ENCODE measurements at places on chromosomes 13 and 19.

DNA sequence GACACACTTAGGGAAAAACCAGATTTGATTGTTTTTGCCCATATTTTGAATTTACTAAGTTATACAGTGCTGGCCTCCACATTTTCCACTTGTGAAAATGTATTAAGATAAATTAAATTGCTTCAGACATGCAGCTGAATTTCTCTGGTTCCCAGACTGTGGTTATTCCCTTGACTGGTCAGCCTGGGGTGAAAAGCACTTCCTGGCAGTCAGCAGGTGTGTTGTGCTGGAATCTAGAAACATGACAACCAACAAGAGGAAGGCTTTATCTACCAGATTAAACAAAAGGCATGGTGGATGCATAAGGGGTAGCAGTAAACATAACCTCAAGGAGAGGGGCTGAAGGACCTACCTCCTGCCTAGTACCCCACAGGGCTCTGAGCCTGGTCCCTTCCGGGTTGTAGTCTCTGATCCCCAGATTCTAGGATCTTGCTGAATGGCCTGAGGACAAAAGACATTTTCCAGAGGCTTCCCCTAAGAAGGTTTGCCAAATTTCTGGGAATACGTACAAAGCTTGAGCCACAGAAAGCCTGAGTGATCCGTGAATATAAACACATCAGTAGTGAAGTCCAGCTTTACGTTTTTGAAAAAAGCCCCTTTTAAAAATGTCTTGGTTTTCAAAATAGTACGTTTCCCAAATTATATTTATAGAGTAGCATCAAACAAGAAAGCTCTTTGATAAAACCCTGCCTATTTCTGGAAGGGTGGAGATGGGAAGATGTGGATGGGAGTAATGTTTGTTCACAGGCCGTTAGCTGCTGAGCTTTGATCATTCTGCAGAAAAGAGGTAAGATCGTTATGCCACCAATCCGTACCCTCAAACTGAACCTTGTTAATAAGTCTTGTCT is 133.4 kb downstream of the LACC1 start:
- no peak for DNase-seq

DNA sequence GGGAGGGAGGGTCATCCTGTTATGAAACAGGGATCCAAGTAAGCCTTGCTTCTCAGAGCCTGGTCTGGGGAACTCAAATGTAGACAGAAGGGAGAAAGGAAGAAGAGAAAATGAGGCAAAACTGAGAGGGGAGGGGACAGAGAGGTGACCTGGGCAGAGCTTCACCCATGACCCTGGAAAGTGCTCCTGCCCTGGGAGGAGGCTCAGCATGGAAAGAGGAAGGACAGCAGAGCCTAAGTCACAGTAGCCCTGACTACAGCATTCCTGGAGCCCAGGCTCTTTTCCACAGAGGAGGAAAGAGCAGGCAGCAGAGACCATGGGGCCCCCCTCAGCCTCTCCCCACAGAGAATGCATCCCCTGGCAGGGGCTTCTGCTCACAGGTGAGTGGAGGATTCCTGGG is at the start of gene CEACAM3:
TSS of gene CEACAM3 (plus strand) at position 226 of the 400 bp plus-strand sequence. CDS start at position 317, 91 bp downstream.
- no peak for DNase-seq

- DNase-seq = no peak
These were observed 58.7 kb upstream of the NBEA start for GRCh38 chr13:34883396-34883795.

GRCh38 chr19:10655457-10656312 is 1.5 kb downstream of the ILF3 start:
- peak; percentile 67 for DNase-seq

DNA sequence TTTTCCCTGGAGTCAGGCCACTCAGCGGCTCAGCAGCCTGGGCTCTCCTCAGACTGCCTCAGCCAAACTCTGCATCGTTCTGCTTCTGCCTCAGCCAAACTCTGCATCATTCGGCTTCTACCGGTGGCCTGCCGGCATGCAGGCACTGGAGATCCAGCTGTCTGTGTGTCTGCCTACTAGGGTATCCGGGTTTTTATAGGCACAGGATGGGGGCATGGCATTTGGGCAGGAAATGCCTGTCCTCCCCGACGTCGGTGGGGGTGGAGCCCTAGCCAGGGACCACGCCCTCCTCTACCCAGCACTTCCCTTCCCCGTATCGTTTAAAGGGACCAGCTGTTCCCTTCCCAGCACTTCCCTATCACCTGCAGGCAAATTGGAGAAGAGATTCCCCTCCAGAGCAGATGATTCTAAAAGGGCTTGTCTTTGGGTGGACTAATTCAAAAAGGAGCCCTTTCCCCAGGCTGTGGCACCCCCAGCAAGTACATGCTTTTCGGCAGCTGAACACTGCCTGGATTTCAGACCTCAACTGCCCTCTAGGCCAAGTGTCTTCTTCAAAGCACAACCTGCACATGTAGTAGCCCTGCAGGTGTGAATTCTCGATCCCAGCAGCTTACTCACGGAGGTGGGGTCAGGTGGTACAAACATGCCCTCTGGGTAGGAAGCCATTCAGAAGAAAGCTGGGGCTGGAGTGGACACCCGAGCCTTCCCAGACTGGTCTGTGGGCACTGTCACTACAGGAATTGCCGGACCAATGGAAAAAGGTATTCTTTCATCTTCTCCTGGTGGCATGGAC is 25.4 kb upstream of the GPR12 start:
- DNase-seq = no peak

DNA sequence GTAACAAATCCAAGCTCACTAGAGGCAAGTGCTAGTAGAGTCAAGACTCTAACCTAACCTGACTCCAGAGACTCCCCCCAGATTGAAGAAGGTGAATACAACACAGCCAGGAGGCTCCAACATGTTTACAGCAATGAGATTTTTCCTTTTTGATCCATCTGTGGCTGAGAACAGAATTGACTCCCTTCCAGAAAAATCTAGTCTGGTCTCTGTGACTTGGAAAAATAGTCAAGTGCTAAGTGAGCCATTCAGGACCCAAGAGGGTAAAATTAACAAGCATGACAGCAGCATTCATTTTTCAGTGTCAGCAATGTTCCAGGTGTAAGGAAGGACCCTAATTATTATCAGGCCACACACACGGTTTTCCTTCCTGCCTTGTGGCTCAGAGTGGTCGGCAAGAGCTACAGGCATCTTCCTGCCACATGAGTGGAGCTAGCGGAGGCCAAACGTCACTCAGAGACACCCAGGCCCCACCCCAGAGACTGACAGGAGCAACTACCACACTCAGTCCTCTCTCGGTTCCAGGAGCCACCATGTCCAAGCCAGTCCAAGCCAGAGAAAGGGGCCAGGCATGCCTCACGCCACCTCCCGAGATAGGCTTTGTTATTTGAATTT is 395.1 kb downstream of the FOXO1 start:
- DNase-seq = no peak

DNA sequence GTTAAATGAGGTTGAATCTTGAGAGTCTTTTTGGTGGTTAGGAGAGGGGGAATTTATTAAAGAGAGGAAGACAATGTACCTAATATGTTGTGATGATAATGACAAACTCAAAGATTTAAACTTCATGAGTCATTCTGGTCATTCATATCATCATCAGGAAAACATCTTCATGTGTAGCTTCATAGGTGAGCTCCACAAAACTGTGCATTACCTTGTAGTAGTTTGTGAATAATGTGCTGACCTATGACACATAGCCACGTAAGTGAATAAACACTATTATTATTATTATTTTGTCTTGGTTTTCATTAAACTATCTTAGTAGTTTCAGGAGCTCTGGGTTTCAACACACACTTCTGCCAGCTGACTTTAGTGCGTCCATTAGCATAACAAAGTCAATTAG is 997 bp upstream of the GPC6 start:
- DNase-seq = no peak

DNA sequence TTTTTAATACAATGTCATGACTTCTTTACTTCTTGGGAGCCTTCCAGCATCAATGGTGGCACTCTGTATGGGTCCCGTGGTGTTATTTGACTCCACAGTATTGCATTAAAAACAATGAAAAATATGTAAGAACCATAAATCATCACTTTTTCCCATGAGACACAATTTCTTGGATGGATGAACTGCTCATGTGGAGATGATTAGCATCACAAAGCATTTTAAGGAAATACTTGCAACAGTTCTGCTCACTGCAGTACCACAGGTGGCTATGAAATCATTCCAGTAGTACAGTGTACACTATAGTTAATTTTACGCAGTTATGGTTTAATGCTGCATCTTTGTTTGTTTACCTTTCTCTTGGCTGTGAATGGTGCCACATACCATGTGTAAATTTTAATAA is 37.2 kb upstream of the C1QTNF9B start:
- DNase-seq = no peak

- peak; percentile 52 for DNase-seq
These were observed 9.9 kb upstream of the ACSBG2 start for GRCh38 chr19:6125571-6125989.

- DNase-seq = no peak
These were observed 136.3 kb upstream of the UFM1 start for GRCh38 chr13:38213314-38213713.

DNA sequence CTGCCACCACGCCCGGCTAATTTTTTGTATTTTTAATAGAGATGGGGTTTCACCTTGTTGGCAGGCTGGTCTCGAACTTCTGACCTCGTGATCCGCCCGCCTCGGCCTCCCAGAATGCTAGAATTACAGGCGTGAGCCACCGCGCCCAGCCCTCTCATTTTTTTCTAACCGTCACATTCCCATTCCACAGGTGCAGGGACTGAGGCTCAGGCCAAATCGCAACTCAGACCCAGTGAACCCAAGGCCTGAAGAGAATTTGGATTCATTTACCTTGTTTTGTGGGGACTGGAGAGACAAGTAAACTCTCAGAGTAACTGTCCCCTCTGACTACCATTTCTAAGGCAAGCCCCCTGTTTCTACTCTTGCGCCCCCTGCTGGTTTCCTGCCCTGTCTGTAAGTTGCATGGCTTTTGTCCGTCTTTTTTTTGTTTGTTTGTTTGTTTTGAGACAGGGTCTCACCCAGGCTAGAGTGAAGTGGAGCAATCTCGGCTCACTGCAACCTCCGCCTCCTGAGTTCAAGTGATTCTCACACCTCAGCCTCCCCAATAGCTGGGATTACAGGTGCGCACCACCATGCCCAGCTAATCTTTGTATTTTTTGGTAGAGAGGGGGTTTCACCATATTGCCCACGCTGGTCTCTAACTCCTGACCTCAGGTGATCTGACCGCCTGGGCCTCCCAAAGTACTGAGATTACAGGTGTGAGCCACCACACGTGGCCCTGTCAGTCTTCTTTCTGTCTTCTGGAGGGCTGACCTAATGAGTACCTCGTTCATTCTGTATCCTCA is 2.3 kb upstream of the STRN4 start:
- DNase-seq = peak; percentile 47

DNA sequence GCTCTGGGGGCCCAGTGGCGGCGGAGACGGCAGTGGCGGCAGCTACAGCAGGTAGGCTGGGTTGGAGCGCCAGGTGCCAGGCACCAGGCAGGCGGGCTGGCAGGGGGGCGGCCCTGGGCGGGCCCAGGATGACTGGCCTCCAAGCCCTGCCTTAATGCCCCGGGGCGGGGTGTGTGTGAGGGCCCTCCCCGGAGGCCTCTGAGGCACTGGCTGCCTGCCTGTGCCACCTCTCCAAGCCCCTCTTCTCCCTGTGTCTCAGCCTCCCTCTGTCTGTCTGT is at the start of gene KLK11:
TSS of gene KLK11 (minus strand) at position 63 of the 278 bp plus-strand sequence. CDS start 985 bp downstream, outside the sequence.
- peak; percentile 76 for DNase-seq

DNA sequence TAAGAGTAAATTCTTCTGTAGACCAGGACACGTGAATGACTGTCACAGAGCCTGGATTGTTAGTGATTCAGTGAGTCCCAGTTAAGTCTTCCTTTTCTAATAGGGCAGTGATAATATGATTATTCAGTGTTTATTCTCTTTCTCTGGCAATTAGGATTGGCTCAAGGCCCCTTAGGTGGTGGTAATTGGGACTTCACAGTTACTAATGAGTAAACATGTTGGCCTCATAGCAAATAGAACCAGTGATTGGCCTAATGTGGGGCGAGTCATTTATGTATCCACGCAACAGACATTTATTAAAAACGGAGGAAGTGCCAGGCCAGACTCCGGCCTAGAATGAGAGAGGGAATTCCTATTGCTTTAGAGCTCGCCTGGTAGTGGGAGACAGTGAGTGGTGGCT is 72.4 kb downstream of the SHISA2 start:
- no peak for DNase-seq

GRCh38 chr13:36954542-36954941 is 34.5 kb upstream of the SMAD9 start:
- DNase-seq = no peak

DNA sequence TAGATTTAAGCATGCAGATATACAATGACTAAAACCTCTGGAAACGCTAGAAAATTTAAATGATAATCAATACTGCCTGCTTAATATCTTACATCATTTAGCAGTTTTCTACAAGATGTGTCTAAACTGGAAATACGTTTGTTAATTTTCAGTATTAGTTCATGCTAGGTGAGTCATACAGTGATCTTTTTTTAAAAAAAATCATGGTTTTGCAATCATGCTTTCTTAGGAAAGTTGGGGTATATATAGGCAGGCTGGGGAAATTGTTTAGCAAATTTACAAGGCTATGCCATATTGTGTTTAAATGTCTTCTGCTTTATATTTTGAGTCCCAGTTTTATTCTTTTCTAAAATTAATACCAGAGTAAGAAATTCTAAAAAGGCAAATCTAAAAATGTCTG is 245.4 kb upstream of the SPRY2 start:
- no peak for DNase-seq

GRCh38 chr19:31387717-31388301 is 38.6 kb upstream of the TSHZ3 start:
- DNase-seq = no peak

DNA sequence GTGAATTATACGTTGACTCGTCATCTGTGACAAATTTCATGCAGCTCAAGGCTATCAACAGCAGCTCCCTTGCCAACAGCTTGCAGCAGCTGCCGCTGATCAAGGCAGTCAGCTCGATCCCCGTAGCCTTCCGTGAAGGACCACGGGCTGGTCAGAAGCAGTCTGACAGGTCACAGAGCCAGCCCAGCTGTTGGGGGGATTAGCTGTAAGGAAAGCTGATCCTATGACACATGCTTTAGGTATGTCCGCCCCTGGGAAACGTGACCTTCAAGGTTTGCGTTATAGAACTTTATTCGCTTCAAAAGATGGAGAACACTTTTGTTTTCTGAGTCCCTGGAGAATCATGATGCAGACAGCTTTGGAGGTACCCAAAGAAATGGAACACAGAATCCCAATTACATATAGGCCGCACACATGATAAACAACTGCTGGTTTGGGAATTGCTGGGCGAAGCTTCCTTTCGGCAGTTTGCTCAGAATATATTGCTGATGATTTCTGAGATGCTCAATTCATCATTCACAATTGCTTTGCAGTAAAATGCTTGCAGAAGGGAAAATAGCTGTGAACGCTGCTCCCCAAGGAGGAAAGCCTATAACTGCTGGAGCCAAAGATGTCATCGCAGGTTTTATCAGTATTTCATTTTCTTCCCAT is 62.6 kb upstream of the USP29 start:
- no peak for DNase-seq

Measured in PC-9 (cell line).